Right renal pelvis (tissue), 4 donors: ENCODE measurements at places on chromosomes 16 and 17. TPM values are rescaled to one million over a fixed set of nuclear protein-coding genes. Genes with fewer than 3 reads are reported as not detected.

DNA sequence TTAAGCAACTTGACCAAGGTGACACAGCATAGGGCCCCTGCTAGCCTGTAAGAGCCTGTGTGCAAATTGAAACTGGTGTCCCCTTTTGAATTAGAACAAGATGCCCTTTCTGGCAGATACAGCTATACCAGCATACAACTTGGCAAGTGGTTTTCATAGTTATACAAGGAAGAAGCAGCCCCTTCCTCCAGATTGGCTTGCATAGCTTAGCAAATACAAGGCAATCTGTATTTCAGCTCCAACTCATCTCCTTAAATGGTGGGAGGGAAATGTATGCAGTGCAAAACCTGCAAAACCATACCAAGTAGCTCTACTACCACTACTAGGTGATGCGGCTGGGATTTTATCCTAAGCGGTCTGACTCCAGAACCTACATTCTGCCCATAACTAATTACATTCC lies 427.1 kb downstream of the HAPSTR1 start:
- no peak for DNase-seq

GRCh38 chr17:34917381-34917780 lies 43.9 kb downstream of the CCT6B start:
- no peak for DNase-seq

DNA sequence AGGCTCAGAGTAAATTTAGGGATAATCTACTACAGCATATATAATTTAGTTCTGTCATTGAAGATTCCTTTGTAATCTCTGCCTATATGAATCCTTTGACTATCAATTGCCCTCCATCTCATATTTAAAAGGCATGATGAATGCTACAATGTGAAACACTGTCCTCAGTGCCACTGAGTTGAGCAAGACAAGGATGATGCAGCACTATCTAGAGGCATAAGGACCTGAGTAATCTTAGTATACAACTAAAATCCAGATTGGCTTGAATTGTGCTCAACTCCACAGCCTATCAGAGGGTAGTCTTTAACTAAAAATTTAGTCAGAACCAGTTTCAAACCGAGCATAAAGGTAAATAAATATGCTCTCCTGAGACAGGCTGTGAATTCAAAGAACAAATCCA lies 11.6 kb upstream of the STRADA start:
- no peak for DNase-seq

DNA sequence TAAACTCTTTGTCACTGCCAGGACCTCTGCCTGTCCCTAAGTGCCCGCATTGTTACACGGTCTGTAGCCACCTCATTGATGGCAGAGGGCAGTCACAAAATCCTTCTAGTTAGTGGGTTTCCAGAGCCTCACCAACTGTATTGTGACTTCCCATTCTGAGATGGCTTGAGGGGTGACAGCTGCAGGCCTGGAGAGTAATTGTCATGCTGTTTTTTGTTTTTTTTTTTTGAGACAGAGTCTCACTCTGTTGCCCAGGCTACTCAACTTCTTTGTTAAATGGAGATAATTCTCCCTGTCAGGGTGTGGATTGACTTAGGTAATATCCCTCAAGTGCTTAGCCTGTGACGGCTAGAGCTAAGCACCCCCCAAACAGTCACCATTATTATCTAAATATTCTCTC lies 77.9 kb downstream of the SDR42E1 start:
- DNase-seq: no peak

GRCh38 chr16:8230497-8230896 lies 359.8 kb downstream of the TMEM114 start:
- no peak for DNase-seq

- DNase-seq: peak; percentile 54
Observed at GRCh38 chr17:49260011-49260816, 29.6 kb upstream of the PHOSPHO1 start.

- no peak for DNase-seq
Observed at GRCh38 chr16:75506574-75506973, 11.3 kb upstream of the CHST6 start.

DNA sequence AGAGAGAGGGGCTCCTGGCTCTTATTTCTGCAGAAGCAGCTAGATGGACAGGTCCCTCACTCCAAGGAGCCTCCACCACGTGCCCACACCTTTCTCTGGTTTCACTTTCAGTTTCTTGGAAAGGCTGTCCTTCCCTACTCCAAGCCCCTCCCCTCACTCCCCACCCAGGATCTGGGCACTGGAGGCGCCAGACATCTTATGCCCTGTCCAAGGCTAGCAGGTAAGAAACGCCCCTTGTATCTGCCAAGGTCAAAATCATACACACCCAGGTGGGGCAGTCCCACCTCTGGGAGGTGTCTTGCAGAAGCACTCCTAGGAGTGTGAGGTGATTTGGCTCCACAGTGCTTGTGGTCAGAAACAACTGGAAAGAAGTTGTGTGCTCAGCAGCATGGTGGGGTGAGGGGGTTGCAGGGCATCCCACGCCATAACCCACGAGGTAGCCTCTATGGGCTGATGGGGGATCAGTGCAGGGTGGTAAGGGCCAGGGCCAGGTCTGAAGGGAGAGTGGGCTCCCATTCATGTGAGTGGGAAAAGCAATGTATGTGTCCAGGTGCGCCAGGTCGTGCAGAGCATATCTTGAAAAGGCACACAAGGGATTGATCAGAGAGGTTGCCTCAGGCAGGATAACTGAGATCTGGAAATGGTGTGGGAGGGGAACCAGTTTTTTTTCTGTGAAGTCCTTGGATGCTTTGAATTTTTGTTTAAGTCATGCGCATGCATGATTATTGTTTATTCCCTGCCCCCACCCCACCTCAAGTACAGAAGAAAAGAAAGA lies 31.8 kb upstream of the PRM1 start:
- no peak for DNase-seq

- no peak for DNase-seq
Observed at GRCh38 chr17:46772475-46773220, 45.8 kb downstream of the WNT3 start.

DNA sequence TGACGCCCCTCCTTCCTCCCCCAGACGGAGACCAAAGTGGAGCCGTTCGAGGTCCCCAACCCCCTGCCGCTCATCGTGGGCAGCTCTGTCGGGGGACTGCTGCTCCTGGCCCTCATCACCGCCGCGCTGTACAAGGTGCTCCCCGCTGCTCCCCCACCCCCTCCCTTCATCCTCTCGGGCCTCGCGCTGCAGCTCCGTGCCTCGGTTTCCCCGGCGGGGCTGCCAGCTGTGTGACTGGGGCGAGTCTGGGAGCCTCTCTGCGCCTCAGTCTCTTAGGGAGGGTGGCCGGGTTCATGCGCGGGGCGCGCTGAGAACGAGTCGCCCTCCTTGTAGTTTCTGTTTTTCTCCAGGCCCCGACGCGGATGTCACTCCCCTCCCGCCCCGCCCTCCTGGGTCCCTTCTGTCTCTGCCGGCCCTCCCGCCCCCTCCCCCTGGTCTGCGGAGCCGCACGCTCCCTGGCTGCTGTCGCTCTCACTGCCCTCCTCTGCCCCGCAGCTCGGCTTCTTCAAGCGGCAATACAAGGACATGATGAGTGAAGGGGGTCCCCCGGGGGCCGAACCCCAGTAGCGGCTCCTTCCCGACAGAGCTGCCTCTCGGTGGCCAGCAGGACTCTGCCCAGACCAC lies 23.7 kb upstream of the ITGAX start:
- DNase-seq: no peak

DNA sequence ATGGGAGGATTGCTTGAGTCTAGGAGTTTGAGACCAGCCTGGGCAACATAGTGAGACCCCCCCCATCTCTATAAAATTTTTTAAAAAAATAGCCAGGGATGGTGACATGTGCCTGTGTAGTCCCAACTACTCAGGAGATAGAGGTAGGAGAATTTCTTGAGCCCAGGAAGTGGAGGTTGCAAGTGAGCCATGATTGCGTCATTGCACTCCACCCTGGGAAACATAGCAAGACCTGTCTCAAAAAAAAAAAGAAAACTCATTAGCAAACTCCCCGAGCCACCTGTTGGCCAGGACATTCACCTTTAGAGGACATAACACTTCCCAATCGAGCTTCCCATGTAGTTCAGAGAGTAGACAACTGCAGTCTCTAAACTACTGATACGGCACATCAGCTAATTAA lies 274.2 kb downstream of the ABCC12 start:
- no peak for DNase-seq

DNA sequence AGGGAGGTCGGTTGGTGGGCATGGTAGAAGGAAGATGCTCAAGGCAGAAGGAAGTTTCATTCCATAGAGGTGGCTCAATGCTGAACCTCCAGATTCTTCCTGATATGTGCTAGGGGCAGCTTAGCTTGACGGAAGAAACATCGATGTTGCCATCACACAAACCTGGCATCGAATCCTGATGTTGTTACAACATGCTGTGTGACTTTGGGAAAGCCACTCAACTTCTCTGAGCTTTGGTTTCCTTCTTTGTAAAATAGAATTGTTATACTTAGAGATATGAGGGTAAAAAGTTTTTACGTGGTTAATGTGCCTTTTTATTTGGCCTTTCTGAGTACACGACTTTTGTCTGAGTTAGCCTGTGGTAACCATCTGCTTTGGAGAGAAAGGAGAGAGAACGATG lies 287.9 kb downstream of the SHISA9 start:
- no peak for DNase-seq

GRCh38 chr17:39754958-39755553 lies 17.3 kb downstream of the GRB7 start:
- no peak for DNase-seq

- DNase-seq: no peak
Observed at GRCh38 chr16:87003414-87003755, 313.8 kb downstream of the C16orf95 start.

- DNase-seq: no peak
Observed at GRCh38 chr16:78462288-78463208, 363.1 kb downstream of the WWOX start.

- DNase-seq: no peak
Observed at GRCh38 chr17:82983510-82984248, 95.7 kb upstream of the METRNL start.

DNA sequence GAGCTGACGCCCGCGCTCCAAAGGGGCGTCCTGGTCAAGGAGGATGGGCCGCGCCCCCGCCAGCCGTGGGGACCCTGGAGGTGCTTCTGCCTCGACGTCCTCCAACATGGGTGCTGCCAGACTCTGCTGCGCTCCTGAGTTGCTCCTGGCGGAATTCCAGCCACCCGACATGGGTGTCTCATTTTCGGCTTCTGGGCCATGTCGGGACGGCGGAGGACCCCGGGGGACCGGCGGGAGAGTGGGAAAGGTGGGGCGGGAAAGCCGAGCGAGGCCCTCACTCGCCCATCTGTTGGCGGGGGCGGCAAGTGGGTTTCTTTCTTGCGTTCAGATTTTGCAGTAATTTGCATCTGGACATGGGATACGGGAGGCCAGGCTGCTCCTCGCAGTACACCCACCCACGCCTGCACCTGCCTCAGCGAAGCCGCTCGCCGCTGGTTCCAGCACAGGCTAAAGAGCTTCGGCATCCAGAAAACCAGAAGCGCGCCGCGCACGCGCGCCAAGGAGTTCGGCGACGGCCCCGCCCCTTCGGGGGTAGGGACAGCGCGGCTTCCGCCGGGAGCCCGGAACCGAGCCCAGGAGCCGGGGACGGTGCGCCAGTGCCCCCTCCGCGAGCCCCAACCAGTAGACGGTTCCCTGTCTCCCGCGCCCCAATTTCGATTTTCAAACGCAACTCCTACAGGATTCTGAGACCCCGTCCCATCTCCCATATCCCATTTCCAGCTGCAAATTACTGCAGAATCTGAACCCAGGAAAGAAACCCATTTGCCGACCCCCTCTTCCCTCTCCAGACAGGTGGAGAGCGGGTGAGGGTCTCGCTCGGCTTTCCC lies at the start of gene ARMC7:
ARMC7 (plus strand) TSS at position 563 of the 827 bp plus-strand sequence. CDS start 320 bp downstream, outside the sequence.
- DNase-seq: peak; percentile 81

GRCh38 chr17:74907012-74907411 lies 13.6 kb upstream of the FADS6 start:
- DNase-seq: no peak

GRCh38 chr16:4140652-4141051 lies 24.4 kb upstream of the ADCY9 start:
- no peak for DNase-seq

DNA sequence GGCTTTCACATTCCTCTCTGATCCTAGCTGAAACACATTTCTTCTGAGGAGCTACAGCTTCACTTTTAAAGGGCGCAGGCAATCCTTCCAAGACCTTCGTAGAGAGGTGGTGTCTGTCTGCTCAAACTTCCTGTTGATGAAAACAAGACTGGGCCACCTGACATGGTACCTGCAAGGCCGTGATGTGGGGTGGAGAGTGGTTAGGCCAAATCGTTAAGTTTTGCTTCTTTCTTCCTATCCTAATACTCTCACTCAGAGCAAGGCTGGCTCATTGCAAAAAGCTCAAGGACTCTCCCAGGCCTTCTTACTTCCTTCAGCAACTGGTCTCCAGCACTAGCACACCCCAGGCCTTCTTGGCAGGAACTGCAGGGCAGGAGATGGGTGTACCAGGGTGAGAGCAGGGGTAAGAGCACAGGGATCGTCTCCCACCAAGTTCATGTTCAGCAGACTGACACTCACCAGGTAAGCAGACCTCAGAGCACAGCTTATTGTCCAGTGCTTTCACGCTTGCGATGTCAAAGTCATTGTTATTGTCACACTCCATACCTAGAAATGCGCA lies 10.9 kb upstream of the FOXJ1 start:
- no peak for DNase-seq

- no peak for DNase-seq
Observed at GRCh38 chr16:61014869-61015268, 1021.4 kb downstream of the CDH8 start.

SLC9A5 gene
- 3.9 TPM for polyA plus RNA-seq

CHD9NB gene
- polyA plus RNA-seq: 14.6 TPM

ABCA6 gene
- 3.1 TPM for polyA plus RNA-seq

MRPL28 gene
- polyA plus RNA-seq: 68.4 TPM

NLK gene
- polyA plus RNA-seq: 63.0 TPM

ABCA8 gene
- polyA plus RNA-seq: 3.8 TPM
